Left forelimb (tissue), 1 donor: ENCODE measurements at places on chromosomes 4 and X.

DNA sequence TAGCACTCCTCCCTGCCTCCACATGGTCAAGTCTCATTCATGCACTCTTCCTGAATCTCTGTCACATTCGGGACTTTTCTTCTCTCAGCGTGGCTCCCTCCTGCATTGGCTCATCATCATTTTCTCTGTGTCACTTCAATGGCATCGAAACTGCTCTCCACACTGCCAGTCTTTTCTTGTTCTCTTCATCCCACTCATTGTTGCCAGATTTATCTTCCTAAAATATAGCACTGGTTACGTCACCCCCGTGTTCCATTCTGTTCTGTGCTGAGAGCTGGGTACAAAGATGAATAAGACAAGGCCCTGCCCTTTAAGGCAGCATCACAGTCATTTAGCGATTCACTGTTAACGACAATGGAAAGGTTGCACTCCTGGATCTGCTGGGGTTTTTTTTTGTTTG is 174.4 kb upstream of the TBC1D9 start:
- no peak for DNase-seq

GRCh38 chrX:107825698-107826237 is at the start of gene MID2:
TSS of gene MID2 (plus strand) at chrX:107825866. CDS start at chrX:107826427, 561 bp downstream.
- peak; percentile 63 for DNase-seq

- DNase-seq = no peak
Observed at GRCh38 chrX:97065973-97066372, 182.3 kb downstream of the RPA4 start.

DNA sequence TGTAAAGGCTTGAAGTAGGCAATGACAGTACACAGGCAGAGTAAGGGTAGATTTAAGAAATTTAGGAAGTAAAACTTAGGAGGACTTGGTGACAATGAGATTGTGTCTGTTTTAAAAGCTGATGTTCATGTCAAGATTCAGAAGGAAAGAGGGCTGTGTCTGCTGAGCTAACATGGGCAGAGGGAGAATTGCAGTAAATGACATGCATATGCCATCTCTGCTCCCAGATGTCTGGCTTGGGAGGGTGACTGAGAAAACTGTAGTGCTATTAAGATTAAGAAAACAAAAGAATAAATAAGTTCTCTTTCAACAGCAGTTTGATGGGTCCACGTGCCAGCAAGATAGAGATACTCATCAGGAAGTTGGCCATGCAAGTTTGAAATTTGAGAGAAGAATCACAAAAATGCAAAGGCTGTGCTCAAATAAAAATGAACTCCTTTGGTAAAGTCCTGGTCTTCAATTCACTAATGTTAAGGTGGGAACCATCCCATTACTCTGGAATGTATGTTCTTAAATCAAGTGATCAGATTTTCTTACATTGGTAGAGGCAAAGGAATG is 7.2 kb downstream of the NFXL1 start:
- no peak for DNase-seq

DNA sequence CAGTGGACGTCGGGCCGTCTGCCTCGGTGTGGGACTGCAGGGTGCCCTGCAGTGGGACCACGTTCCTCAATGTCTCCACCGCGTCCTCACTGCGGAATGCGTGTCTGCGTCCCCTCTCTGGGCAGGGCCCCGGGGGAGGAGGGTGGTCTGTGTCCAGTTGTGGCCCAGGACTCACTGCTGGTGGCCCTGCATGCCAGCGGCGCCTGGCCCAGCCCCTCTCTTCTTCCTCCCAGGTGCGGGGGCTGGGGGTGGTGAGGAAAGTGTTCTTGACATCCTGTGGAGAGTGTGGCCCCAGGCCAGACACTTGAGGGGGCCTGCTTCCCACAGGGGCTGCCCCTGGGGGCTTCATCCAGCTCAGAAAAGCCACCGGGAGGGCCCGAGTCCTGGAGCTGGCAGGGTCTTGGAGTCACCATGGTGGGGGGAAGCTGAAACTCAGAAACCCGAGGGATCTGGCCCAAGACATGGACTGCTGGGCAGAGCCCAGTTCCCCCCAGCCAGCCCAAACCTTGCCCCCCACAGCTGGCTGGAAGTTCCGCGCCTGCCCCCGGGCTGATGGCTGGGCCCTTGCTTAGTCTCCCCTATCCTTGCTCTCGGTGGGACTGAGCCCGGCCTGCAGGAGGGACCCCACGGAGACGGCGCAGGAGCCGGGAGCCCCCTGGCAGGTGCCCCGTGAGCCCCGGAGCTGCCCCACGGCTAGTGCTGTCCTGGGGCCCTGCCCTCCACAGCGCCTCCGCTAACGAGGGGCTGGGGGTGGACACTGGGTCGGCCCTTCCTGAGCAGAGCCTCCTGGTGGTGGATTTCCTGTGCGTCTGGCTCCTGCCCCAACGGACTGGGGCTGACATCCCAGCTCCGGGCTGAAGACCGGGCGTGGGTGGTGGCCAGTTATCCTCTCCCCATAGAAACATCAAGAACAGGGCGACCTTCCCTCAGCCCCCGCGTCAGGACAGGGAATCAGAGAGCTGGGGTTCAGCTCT is 2.9 kb downstream of the DOK7 start:
- no peak for DNase-seq

GRCh38 chr4:16075061-16075460 is 8.8 kb downstream of the PROM1 start:
- DNase-seq = no peak

DNA sequence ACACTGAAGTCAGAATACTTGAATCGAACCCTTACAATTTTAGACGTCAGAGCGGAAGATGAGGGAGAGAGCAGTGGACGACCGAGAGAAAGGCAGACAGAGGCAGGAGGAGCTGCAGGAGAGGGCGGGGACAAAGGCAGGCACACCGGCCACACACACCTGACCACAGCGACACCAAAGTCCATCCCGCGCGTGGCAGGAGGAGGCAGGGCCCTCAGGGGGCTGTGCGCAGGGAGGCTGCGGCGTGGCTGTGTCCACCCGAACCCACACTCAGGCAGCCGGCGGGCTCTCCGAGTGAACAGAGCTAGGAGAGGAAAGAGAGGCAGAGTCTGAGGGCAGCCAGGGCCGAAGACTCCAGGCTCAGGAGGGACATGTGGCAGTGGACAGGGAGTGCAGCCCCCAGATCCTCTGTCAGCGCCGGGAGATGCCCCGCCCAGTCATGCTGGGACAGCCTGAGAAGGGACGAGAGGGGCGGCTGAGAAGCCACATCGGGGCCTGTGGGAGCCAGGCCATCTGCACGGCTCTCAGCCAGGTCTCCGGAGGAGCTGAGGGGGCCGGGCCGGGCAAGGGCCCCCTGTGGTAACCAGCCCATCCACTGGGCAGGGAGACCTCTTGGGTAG is 20.1 kb downstream of the GAK start:
- DNase-seq = no peak

DNA sequence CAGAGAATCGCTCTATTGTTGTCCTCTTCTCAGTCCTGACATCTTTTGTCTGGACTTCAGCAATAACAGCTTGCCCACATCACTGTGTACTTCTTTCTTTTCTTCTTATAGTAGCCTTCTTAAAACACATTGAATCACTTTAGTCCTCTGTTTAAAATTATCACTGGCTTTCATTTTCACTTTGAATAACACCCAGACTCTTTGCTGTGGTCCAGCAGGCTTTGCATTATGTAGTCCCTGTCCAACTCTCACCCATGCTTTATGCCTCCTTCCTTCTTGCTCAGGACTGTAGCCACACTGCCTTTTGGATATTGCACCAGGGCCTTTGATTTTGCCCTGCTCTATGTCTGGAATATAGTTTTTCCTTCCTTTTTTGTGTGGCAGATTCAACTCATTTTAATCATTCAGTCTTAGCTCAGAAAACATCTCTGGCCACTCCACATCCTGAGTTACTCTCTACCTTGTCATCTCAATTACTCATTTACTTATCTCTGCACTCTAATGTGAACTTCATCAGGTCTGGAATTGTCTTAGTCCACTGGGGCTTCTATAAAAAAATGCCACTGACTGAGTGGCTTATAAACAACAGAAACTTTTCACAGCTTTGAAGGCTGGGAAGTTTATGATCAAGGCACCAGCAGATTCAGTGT is 168.2 kb downstream of the C4orf33 start:
- DNase-seq = no peak

DNA sequence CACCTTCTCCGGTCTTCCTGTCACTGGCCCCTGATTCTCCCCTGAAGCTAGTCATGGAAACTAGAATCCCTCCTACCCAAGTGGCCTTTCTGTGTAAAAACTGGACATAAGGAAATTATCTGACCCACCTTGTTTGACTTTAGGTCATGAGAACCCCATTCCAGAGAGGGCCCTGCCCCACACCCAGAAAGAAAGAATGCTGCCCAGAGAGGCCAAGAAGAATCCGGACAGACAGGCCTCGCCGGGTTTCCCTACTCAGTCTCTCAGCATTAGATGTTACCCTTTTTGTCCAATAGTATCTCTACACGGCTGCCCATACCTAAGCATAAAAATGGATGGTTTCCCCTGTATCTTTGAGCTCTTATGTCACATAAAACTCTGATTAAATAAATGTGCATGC is 83.3 kb upstream of the HELT start:
- DNase-seq = no peak

- DNase-seq = no peak
Observed at GRCh38 chrX:40885989-40886388, 150.6 kb upstream of the MED14 start.

DNA sequence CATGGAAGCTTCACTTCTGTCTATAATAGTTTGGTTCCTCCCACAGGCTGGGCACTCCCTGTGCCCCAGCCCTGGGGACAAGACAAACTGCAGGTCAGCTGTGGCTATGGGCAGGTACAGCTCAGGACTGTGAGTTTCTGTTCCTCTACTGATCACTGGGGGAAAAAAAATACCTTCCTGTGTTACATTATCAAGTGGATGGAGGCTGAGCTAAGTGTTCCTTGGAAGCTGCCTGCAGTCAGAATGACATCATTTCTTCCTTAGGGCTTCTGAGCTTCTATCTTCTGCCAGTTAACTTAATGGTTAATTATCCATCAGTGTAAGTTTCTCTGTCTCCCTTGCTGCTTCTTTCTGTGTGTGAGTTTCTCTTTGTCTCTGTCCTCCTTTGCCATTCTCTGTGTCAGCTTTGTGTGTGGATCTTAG is 4.6 kb downstream of the RAB33A start:
- no peak for DNase-seq

GRCh38 chr4:139559687-139560086 is 3.7 kb upstream of the SETD7 start:
- no peak for DNase-seq

DNA sequence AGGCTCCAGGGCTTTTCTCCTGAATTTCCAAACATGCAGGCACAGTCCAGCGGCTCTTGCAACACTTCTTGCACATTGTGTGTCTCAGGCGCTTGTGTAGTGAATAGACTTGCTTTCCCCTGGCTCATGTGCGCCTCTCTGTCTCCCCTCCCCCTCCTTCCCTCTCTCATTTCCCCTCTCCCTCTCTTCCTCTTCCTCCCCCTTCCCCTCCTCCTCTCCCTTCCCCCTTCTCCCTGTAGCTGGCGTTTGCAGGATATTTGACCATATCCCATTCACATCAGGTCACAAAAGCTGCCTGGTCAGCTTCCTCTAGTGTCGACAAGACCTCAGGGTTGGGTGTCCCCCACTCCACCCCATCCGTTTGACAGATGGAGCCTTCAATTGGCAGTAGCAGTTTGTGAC is 2.4 kb downstream of the CHST7 start:
- DNase-seq = no peak

DNA sequence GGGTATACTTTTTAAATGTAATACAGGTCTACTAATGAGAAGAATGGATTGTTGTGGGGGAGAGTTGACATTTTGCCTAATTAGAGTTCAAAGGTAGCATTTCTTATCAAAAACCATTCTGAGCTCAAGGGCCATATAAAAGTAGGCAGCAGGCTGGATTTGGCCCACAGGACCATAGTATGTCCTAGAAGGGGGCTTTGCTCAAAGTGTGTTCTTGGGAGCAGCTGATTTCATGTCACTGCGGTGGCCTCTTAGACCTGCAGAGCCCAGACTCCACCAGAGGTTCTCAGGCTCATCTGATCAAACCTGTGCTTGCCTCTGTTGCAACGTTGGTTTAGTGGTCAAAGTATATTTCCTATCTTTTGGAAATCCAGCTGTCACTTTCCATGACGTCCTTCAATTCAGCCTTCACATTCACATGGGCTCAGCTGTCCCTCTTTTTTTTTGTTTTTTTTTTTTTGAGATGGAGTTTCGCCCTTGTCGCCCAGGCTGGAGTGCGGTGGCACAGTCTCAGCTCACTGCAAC is 34.6 kb upstream of the TENM3 start:
- no peak for DNase-seq

- DNase-seq = no peak
Observed at GRCh38 chr4:39758176-39758575, 60.2 kb downstream of the UBE2K start.

GRCh38 chrX:100721328-100721727 is 10.6 kb downstream of the SYTL4 start:
- DNase-seq = no peak

- DNase-seq = no peak
Observed at GRCh38 chr4:3765271-3766035, 732 bp upstream of the ADRA2C start.

- DNase-seq = no peak
Observed at GRCh38 chr4:26647523-26648224, 63.8 kb downstream of the TBC1D19 start.

- no peak for DNase-seq
Observed at GRCh38 chr4:72846280-72847111, 223.0 kb downstream of the COX18 start.

DNA sequence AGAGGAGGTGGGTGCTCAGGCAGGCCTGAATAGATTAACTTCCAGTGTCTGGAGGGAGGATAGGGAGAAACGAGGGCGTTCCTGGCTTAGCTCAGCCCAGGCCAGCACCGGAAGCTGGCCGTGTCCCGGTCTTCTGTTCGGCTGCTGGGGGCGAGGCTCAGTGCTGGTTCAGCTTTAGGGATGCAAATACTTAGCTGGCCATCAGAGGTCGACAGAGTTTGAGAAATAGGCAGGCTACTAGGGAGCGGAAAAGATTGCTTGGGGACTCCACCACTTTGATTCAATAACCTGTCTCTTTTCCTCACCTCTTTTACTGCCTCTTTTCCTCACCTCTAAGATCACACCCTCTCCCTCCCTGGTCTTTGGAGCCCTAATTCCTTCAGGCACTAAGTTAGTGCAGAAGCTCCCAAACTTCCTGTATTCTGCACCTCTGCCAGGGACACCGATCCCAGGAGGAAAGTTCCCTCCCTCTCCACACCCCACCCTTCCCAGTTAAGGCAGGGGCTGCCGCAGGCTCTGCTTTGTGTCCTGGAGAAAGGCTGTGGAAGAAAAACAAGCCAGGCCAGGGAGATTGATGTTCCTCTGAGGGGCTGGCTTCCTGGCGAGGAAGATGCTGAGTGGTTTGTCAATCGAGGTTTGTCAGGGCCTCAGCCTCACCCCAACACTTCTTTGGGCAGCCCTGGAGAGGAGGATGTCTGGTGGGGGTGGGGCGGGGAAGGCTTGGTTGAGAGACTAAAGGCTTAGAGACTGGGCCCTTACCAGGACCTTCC is 6.0 kb upstream of the EFNB1 start:
- no peak for DNase-seq

GRCh38 chr4:141763374-141763773 is 127.0 kb downstream of the IL15 start:
- no peak for DNase-seq
